KBM-7 (cell line): ENCODE measurements at places on chromosomes 6 and 20.
A peak's percentile ranks its signal among the peaks of the same experiment; 100 is the strongest.

- DNase-seq = no peak
These were observed 173.0 kb downstream of the GMDS start for GRCh38 chr6:2072453-2072852.

DNA sequence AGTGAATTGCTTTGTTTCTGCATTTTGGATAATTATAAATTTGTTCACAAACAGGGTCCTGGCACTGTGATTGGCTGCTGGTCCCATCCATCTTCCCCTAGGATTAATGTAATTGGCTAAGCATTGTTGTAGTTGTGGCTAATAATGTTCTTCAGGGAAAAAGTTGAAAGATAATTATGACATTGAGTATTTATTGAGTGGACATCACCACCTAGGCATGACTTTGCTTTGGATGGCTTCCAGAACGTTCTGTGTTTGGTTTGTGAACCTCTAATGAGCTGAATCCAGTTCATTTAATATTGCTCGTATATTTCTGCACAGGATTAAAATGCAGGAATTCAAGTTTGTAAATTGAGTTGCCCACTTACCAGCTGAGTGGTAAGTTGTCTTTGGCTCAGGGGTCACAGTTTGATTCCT lies 55.1 kb downstream of the ARID1B start:
- DNase-seq = no peak

DNA sequence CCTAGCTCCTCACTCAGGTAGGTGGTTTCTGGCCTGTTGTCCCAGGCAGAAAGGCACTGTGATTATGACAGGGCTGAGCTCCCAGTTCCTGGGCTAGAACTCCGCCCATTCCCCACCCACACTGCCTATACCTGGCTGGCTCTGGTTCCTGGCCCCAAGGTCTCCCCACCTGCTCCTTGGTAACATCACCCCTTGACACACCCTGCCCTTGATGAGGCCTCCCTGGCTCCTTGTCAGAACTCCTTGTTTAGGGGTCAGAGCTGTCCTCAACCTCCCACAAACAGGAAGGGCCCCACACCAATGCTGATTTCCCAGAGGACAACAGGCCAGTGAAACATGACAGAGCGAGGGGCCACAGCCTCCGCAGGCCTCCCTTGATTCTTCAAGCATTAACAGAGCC lies 15.5 kb upstream of the MYMX start:
- DNase-seq = no peak

DNA sequence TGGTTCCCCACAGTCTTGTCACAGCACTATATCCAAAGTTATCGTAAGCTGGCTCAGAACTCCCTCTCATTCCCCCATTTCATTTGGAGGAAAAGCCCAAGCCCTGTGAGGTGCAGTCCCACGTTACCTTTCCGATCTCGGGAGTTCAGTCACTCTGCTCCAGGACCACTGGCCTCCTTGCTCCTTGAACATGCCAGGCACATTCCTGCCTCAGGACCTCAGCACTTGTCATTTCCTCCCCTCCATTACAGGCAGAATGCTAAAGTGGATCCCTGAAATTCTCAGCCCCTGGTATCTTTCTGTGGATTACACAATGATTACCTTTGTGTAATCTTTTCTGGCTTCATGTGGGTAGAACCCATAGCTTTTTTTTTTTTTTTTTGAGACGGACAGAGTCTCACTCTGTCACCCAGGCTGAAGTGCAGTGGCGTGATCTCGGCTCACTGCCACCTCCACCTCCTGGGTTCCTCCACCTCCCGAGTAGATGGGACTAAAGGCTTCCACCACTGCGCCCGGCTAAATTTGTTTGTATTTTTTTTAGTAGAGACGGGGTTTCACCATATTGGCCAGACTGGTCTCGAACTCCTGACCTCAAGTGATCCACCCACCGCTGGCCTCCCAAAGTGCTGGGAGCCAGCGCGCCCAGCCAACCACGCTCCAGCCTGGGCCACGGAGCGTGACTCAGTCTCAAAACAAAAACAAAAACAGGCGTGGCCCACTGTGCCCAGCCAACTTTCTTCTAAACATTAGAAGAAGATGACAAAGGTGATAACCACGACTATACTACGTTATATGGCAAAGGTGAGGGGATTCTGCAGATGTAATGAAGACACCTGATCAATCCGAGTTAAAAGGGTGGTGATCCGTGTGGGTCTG lies 4.0 kb upstream of the OXT start:
- DNase-seq = no peak

GRCh38 chr6:127022302-127022701 lies 96.2 kb upstream of the RSPO3 start:
- no peak for DNase-seq

DNA sequence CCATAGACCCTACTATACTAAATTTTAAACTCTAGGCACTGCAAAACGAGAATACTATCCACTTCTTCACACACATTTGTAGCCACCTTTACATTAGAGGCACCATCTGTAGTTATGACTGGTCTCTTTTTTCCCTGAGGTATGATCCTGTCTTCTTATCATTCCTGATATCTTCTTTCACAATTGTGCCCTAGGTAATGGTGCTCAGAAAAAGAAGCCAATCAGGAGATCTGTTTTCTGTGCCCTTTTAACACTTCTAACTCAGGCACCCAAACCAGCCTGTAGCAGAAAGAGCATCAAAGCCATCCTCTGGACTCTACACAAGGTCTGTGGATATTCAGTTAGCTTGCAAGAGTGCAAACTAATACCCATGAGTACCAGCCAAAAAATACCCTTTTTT lies 149.7 kb upstream of the SGK1 start:
- no peak for DNase-seq

DNA sequence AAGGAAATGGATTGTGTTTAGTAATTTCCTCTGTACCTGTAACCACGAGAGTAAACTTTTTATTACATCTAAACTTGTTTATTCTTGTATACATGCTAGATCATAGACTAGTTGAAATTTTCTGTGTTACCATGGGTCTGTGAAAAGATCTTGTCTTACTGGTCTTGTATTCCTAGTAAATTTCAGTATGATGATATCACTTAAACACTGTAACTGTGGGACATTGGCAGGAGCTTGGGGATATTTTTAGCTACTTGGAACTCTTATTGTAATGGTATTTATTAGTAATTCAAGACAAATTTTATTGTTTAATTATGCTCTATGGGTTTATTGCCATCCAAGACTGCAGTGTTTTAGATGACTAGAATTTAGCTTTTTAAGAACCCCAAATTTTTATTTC lies 25.9 kb upstream of the TULP4 start:
- DNase-seq = no peak

GRCh38 chr6:111739257-111739696 lies 133.6 kb upstream of the TRAF3IP2 start:
- DNase-seq = no peak

DNA sequence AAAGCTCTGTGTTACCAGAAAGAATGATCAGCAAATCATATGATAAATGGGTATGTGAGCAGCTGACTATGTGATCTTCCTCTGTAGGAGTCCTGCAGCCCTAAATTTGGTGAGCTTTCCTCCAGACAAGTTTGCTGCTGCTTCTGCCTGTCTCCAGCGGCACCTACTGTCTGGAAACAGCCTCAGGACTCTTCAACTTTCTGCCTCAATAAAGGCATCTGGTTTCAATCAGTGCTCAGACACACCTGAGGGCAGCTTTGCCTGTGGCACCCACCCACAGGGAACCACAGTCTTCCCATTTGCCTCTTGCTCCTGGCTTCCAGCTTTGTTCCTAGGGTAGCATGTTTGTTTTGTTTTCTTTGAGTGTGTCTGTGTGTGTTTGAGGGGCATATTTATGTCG lies 727.9 kb upstream of the MAN1A1 start:
- DNase-seq = no peak

- DNase-seq = peak; percentile 19
These were observed 13.6 kb upstream of the HLA-C start for GRCh38 chr6:31285486-31285885.

GRCh38 chr20:20051767-20052073 lies 546 bp downstream of the CRNKL1 start:
- no peak for DNase-seq

DNA sequence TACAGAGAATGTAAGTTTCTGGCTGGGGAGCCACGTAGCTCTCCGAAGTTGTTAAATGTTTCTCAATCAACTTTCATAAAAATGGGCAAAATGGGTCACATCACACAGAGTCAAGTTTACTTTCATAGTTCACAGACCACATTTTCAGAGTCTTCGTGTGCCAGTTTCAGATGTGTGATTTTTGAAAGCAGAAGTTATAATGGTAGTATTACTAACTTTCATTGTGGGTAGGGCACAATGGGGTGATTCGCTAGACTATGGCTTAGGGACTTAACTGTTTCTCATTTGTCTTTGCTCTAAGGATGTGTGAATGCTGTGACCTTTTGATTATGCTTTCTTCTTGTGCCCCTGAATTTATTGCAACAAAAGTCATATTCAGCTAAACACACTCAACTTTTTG lies 109.0 kb upstream of the SUPT3H start:
- DNase-seq = no peak

DNA sequence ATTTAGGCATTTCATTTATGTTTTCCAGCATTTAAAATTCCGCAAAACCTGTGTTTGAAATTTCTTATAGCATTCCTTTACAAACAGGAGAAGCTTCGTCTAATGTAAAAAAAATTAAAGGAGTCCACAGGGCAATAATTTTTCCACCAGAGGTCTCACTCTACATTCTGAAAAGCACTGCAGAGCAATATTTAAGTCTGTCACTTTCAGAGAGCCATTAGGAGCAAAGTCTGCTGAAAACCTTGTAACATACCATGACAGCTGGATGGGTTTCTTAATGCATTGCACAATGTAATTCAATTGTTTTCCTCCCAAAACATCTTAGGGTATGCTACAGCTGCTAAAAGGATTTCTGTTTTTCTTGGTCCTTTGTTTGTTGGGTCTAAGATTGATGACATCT lies 18.0 kb downstream of the BAG2 start:
- DNase-seq = peak; percentile 23

DNA sequence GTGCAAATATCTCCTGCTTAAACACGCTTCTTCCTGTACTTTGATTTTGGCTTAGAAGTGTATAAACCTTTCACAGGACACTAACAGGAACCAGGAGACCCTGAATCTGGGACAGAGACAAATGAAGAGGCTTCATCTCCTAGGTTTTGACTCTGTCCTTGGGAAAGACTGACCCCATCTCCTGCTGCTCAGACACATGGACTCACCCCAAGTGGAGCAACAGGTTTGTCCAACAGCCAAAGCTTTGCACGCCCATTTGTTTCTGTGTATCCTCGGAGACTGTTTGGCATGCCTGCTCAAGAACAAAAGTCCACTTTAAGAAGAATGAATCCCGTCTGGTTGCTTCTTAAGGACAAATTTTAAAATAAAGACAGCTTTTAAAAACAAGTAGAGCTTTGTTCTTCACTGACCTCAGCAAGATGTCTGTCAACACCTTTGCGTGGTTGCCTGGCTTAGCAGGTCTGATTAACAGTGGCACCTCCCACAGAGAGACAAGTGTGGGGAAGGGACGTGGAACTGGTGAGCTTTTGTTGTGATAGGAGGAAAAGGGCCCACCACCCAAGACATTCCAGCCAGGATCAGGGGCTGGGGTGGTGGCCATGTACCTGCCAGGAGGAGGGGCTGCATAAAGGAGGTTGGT lies 202.6 kb downstream of the SOD2 start:
- no peak for DNase-seq

- no peak for DNase-seq
These were observed 25.9 kb downstream of the RIN2 start for GRCh38 chr20:19783966-19784401.

DNA sequence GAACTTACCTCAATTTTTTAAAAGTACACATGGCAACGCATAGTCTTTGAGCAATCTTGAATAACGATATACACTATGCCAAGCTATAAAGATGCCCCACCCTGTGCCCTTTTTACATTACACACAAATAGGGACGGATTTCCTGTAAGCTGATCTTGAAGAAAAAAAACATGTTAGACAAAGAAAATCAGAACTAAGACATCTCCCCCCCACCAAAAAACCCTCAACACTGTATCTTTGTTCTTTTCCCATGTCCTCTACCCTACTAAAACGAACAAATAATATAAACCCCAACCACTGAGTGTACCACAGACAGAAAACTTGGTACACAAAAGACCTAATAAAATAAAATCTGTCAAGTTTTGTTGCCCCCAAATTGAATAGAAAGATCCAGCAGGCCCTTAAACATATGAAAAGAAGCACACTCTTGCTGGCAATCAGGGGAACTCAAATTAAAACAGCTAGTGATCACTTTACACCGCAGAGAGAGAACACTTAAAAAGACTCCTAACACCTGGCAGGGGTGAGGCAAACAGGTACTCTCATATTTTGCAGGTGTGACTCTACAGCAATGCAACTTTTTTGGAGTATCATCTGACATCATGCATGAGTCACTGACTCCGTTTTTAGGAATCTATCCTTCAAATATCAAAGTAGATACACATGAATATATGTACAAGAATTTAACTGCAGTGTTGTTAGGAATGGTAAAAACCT lies 29.6 kb downstream of the BACH2 start:
- no peak for DNase-seq

DNA sequence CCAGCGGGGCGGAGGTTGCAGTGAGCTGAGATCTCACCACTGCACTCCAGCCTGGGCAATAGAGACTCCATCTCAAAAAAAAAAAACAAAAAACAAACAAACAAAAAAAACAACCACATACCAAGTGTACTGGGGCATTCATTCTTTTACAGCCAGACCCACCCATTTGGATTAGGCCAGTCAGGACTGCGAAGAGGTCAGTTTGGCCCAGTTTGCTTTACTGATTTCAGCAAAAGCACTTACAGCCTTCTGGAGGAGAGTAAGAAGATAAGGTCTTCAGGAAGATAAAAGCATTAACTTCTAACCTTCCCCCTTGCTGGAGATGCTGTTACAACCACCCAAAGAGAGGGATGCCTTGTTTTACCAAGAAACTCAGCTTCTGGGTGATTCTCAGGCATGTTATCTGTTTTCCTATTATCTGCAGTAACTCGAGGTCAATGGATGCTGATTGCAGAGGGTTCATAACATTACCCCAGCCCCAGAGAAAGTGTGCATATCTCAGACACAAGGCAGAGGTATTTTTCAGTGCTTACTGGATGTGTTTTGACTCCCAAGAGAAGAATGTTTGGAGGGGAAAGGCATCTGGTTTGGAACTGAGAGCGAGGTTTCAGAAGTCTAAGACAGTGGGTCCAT lies 118.9 kb downstream of the RIN2 start:
- no peak for DNase-seq

DNA sequence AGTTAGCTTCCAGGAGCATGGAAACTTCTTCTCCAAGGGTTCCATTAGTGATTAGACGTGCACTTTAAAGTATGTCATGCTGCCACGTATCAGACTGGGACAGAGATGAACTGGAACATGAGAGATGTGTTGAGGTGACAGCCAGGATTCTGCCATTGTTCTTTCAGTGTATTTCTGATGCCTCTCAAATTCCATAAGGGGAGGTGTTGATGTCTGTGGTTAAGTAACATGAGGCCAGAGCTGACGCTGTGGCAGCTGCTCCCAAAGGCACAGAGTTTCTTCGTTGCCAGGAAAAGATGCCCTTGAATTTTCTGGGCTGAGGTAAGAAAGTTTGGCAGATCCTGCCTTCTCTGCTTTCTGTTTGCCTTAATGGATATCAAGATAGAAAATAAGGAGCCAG lies 63.5 kb downstream of the TRMT6 start:
- DNase-seq = no peak
